ENCODE measurements at places on chromosomes 7 and 10.

GRCh38 chr7:90092506-90092905 is 61.8 kb upstream of the STEAP1 start:
- DNase-seq: no peak

GRCh38 chr10:77350711-77351119 is 286.9 kb downstream of the KCNMA1 start:
- DNase-seq: no peak

- DNase-seq: no peak
Observed at GRCh38 chr10:118511711-118512110, 83.7 kb downstream of the PRLHR start.

DNA sequence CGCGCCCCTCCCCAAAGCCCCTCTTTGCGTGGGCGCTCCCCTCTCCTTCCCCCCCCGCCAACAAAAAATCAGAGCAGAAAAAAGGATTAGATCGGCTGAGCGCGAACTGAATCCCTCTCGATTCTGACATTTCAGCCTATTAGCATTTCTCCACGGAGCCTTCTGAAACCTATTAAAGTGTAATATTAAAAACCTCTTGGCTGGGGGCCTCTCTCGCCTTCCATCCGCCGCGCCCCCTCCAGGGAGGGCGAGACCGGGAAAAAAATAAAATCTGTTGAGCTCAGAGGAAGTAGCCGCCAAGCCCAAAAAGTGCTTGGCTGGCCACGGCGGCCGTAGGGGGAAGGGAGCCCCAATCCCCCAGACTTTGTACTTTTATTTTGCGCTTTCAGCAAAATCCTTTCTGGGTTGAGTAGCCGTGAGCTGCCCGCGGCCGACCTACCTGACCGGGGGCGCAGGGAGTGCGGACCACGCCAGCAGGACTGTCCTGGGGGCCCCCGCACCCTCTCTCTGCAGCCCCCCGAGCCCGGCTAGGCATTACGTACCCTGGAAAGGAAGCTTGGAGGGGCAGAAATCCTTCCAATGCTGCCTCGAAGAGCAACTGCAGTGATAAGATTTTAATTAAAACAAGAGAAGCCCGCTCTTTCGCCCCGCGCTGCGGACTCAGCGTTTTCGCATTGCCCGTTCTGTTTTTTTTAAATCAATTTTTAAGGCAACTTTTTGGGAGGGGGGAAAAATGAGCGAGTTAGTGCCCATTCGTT is 1.3 kb upstream of the TNRC18 start:
- no peak for DNase-seq

GRCh38 chr10:98402478-98402877 is 12.5 kb downstream of the PYROXD2 start:
- DNase-seq: no peak

GRCh38 chr7:99123571-99124033 is 20.3 kb downstream of the SMURF1 start:
- no peak for DNase-seq

DNA sequence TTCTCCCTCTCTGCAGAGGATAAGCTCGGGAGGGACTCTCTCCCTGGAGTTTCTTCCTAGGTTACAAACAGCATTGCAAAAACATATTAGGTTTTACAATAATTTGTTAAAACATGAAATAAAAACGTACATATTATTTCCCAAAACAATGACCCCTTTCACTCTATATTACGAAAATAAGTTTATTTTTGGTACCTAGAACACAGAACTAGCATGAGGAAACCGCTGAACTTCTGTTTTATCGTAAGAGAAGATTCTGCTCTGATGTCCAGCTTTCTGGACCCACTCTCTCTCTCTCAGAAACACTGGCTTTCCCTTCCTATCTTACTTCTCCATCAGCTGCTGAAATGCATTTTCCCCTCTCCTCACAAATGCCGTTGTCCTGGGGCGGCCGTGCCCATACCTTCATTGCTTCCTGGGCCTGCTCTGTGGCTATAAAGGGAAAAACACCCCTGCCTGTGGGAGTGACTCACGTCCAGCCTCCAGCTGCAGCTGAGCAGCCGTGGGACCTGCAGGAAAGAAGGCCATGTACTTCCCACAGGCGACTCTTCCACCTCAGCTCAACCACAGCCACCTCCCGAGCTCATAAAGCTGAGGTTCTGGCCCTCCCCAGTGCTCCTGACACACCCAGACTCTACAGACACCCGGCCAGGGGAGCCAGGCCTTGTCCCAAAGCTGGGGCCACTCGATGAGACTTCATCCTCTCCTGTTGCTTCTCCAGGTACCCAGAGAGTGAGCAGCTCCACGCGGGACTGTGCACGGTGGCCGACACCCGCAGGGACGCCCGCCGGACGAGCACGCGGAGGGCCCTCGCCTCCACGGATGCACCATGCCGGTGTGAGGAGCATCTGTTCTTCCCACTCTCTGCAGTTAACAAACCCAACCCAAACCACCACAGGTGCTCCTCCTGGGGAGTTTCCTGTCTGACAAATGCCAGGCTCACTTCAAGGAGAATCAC is 3.1 kb downstream of the GPER1 start:
- no peak for DNase-seq

- no peak for DNase-seq
Observed at GRCh38 chr7:98613601-98614425, 3.3 kb upstream of the NPTX2 start.
